ELF-1 (cell line): ENCODE measurements at places on chromosomes 4 and X.

GRCh38 chr4:40547789-40548132 is 81.9 kb downstream of the RBM47 start:
- no peak for DNase-seq

DNA sequence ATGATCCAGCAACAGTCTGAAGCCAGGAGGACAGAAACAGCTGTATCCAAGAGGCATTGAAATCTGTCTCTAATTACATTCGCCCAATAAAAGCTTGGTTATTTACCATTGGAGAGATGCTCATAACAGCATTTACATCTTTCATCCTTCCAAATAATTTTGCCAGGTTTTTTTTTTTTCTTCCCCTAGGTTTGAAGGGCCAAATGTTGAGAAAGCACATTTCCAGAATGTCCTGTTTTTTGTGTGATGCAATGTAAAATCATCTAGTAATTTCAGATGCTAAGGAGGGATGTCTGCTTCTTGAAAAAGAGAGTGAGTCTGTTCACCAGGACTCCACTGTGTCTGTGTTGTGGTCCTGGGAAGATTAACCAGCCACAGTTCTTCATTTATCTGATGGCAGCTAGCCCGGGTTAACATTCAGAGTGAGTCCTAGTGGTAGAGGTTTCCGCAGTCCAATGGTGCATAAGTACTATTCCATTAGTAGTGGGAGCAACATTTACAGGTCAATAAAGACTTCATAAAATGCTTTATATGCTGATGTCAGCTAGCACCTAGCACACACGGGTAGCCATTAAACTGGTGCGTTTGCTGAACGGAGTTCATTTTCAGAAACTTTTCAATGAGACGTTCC is 406.8 kb downstream of the STIM2 start:
- no peak for DNase-seq

DNA sequence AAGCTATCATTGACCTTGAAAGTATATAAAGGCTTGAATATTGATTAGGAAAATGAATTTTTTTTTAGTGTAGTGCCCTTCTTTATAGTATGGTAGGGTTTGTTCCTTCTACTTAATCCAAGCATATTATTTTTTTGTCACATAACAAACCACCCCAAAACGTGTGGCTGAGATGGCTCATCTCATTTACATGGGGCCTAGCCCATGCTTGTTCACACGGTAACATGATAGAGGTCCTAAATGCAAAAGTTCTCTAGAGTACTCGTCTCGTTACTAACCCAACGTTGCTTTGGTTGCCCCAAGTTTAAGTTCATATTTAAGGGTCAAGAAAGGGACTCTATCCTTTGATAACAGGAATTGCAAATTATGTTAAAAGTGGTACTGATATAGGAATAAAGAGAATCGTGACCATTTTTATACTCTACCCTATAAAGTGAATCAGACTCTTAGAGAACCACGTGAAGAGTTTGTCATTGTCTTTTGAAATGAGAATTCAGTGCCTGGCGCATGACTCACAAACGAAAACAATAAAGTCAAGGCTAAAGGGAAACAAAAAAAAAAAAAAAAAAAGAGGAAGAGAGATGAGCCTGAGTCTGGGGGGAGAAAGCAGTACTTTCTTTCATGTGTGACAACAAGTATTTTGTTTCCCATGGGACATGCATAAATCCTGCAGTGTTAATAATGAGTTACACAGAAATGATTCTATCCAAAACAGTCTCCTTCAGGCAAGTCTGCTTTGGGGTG is 402.8 kb upstream of the NWD2 start:
- DNase-seq: no peak

GRCh38 chr4:78325271-78326157 is 226.1 kb upstream of the ANXA3 start:
- no peak for DNase-seq

DNA sequence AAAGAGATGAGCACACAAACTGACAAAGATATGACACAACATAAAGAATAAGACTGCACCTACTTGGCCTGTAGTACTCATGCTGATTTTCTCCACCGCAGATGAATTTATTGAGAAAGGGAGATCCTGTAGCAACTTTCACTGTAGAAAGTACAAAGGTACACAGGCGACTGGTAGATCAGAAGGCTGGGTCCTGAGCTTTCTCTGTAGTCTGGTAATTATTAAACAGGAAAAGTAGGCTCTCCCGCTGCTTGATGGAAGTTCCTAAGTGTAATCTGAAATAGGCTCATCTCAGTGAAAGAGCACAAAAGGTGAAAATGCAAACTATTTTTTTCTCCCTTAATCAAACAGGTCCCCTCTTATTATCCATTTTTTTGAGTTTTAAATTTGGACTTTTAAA is at the start of gene ADH6:
Gene ADH6 (minus strand): TSS at position 175 of the 400 bp plus-strand sequence. CDS start 94 bp downstream, at position 81.
- no peak for DNase-seq

DNA sequence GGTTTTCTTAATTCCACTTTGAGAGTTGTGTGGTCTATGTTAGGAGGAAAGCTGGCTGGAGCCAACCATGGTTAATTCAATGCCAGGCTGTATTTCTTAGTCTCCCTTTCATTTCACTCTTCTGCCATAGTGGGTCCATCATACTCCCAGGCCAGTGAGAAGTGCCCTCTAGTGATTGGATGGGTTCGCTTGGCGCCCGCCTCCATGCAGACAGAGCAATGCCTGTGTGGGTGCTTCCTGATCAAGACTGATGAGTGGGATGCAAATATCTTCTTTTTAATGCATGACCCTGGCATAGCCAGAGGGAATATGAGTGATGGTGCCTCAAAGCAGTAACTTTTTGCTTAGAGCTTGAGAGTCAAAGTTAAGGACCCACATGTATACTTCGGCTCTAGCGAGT is 6.4 kb downstream of the BMX start:
- no peak for DNase-seq

DNA sequence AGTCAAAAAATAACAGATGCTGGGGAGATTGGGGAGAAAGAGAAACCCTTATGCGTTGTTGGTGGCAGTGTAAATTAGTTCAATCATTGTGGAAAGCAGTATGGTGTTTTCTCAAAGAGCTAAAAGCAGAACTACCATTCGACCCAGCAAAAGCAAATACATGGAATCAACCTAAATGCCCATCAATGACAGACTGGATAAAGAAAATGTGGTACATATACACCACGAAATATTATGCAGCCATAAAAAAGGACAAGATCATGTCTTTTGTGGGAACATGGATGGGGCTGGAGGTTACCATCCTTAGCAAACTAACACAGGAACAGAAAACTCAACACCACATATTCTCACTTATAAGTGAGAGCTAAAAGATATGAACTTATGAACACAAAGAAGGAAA is 188.9 kb downstream of the CAMK2D start:
- DNase-seq: no peak

GRCh38 chrX:148282504-148282903 is 217.9 kb upstream of the AFF2 start:
- DNase-seq: no peak

DNA sequence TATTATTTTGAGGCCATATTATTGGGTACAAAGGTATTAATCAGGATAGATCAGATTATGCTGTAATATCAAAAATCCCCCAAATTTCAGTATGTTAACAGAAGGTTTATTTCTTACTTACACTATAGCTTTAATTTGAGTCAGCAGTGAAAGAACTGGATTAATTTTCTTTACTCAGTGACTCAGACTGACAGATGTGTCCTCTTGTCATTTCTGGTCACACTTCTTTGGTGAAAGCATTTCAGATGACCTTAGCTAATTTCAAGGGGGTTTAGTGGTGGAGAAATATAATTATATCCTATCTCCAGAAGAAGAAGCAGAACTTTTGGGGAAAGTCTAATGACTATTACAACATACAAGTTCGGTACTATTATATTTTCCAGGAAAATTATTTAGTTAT is 12.4 kb downstream of the DDIT4L start:
- DNase-seq: no peak

DNA sequence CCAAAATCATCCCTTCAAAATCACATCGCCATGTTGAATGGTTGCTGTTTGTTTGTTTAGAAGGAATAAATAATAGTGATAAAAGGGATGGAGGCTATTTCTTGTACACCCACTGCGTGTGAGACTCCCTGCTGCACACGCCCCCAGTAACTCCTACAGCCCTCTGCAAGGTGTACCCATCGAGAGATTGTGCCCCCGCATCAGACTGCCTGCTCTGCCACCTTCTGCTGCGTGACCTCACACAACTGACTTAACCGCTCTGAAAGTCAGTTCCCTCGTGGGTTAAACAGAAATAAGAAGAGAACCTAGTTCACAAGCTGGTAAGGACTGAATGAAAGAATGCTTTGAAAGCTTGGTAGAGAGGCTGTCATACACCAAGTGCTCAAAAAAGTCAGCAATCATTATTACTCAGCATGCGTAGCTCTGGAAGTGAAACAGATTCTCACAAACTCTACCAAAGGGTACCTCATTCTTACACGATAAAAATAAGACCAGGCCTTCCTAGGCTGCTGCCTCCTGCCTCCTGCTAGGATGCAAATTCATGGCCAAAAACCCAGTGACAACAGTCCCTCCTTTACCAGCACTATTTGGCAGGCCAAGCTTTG is 147.1 kb downstream of the CPEB2 start:
- no peak for DNase-seq

GRCh38 chr4:110848787-110849186 is 225.9 kb upstream of the PITX2 start:
- no peak for DNase-seq

- DNase-seq: no peak
These were observed 1735.1 kb downstream of the PCDH7 start for GRCh38 chr4:32455231-32455630.

GRCh38 chr4:81032771-81033684 is 2.5 kb downstream of the BMP3 start:
- DNase-seq: no peak
